ENCODE measurements at places on chromosomes 7 and 10.
A peak's percentile ranks its signal among the peaks of the same experiment; 100 is the strongest.

DNA sequence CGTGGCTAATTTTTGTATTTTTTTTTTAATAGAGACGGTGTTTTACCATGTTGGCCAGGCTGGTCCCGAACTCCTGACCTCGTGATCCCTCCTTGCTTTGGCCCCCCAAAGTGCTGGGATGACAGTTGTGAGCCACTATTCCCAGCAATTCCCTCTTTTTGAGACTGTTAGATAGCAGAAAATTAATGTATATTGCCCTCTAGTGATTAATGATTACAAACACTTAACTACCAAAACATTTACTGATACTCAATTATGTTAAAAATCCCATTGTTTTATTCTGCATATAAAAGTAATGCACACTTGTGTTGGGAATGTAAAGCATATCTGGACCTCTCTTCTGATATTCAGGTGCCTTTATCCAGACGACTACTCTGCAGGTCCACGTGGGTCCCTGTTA lies 41.2 kb upstream of the COBL start:
- no peak for DNase-seq

- no peak for DNase-seq
Measured at GRCh38 chr7:75870557-75871161, 8.2 kb upstream of the RHBDD2 start.

GRCh38 chr7:137619181-137619580 lies 227.6 kb downstream of the DGKI start:
- DNase-seq = no peak

DNA sequence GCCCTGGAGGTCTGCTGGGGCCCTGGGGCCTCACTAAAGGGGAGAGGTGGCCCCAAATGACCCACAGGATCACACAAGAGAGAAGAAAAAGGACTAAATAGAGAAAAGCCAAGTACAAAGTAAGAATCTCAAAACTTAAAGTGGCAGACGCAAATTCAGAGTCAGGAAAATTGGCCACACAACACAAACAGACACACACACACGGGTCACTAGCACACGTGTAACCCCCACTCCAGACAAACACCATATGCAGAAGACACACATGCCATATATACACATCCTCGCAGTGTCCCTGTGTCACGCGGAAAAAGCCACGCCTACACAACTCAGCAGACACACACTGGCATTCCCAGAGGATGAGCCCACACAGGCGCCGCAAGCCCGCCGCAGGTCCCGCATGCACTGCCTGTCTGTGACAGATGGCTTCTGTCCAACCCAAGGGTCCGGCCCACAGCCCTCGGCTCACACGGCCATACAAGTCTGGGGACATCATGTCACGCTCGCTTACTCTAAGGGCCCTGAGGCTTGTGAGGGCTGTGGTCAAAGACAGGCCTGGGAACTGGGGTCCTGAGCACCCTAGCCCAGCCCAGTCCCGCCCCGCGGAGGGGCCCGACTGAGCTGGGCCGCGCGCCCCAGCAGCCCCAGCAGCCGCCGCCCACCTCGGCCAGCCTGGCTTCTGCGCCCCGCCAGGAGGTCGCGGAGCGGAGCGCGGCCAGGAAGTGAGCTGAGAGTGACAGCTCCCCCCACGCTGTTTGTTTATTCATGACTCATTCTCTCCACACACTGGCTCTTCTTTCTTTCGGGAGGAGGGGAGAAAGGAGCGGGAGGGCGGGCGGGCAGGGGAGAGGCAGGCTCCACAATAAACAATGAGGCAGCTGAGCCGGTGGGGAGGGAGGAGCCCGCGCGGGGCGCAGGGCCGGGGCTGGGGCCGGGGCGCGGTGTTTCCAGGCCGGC lies 95.5 kb upstream of the ZMIZ1 start:
- DNase-seq = peak; percentile 41

DNA sequence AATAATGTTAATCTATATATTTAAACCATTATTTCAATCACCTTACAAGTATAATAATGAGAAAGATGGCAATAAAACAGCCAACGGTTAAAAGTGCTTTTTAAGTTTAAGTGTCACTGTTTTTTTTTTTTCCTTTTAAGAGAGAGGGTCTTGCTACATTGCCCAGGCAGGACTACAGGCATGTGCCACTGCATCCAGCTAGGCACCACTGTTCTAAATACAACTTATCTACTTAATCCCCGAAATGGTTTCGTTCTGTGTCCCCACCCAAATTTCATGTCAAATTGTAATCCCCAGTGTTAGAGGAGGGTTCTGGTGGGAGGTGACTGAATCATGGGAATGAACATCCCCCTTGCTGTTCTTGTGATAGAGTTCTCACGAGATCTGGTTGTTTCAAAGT lies 49.7 kb downstream of the TNPO3 start:
- no peak for DNase-seq

DNA sequence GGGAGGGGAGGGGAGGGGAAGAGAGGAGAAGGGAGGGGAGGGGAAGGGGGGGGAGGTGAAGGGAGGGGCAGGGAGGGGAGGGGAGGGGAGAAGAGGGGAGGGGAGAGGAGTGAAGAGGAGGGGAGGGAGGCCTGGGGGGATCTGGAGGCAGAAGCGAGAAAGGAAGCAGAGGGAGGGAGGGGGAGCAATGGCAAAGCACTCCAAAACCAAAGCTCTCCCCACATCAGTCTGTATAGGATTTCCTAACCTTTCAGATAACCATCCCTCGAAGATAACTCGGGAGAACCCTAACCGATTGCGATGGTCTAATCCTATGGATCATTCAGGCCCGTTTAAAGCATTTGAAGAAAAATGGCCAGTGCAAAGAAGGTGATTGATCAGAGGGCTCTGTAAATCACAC lies 19.0 kb downstream of the EBF3 start:
- no peak for DNase-seq

DNA sequence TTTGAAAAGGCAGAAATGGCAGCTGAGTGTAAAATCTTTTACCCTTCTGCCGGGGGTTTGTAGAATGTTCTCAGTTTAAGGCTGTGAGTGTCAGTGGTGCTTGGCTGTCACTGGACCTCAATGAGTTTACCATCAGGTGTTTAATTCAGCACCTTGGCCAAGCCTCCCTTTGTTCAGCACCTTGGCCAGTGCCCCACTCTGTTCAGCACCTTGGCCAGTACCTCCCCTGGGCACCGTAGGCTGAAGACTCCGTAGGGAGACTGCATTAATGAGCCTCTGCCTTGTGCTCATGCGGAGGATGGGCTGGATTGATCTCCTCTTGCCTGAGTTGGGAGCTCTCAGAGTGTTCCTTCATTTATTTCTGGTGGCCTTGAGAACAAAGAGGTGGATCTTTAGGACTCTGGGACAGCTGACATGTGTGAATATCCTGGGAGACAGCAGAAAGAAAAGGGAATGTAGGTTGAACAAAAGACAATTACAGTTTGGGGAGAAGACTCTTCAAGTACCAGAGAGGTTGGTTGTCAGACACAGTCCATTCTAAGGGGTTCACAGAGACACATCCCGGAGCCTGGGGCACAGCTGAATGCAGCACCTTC lies 1.6 kb downstream of the FAM24A start:
- peak; percentile 55 for DNase-seq

GRCh38 chr10:23326544-23327307 lies 17.9 kb downstream of the C10orf67 start:
- no peak for DNase-seq

DNA sequence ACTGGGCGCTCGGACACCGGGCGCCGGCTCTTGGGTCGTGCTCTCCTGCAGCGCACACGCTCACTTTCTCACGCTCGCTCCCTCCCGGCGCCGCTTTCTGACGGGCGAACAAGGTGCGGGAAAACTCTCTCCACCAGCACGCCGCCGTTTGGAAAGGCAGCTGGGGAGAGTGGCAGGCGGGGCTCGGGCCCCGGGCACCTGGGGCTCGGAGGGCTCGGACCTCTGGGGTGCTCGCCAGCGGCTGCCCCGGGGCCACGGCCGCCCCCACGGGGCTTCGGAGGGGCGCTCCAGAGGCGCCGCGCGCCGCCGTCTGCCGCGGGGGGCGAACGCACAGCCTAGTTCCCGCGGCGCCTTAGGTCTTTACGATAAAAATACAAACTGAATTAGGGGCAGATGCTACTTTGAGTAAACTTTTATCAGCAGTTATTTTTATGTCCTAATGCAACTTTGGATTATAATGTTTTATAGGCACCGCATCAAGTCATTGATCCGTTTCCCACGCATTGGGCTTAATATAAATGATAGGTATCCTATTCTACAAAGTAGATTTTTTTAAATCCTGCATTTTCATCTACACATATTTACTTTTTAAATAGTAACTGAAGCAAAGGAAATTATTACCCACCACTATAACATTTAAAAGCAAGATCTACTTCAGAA lies 535 bp upstream of the EPC1 start:
- no peak for DNase-seq

DNA sequence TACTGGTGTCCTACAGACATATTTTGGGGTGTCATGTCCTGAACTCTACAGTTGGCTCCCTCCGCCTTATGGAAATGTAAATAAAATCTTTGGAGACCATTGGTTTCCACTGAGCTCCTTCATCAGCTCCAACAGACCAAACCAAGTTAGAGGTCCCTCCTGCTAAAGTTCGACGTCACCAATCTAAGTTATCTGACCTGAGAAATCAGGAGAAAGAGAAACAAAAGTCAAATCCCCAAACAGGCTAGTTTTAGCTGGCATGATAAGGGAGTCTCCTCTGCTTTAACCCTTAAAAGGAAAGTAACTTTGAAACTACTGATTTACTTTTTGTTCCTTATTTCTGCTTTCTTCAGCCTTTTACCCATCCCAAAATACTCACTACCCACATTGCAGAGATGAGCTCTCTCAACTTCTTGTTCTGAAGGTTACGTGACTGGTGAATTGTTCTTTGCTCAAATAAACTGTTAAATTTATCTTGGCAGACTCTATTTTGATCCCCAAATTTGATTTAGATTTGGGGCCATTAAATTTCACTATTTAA lies 39.9 kb downstream of the AVL9 start:
- no peak for DNase-seq

DNA sequence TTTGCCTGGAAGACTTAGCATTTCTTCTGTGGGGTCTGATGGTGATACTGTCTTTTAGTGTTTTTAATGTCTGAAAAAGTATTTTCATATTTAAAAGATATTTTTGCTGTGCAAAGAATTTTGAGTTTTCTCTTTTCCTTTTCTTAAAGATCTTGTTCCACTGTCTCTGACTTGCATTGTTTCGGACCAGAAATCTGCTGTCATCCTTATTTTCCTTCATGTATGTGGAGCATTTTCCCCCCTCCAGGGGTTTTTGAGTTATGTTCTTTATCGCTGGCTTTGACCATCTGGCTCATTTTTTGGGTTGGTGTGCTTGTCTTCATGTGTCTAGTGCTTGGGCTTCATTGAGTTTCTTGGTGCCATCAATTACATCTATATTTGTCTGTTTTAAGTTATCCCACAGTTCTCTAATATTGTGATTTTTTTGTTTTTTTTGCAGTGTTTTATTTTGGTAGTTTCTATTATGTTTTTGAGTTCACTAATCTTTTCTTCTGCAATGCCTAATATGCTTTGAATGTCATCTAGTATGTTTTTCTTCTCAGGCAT lies 119.9 kb downstream of the MGMT start:
- no peak for DNase-seq

DNA sequence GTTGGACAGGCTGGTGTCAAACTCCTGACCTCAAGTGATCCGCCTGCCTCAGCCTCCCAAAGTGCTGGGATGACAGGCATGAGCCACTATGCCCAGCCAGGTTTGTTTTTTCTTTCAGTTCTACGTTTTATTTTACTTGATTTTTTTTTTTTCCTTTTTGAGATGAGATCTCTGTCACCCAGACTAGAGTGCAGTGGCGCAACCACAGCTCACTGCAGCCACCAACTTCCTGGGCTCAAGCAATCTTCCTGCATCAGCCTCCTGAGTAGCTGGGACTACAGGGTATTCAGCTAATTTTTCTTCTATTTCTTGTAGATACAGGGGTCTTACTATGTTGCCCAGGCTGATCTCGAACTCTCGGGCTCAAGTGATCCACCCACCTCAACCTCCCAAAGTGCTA lies 24.3 kb downstream of the GDI2 start:
- DNase-seq = no peak

GRCh38 chr10:123045961-123046731 lies 37.3 kb downstream of the ACADSB start:
- DNase-seq = no peak

- no peak for DNase-seq
Measured at GRCh38 chr7:29384277-29384676, 179.4 kb upstream of the PRR15 start.

- DNase-seq = no peak
Measured at GRCh38 chr10:85921789-85922188, 444.8 kb downstream of the GRID1 start.

- no peak for DNase-seq
Measured at GRCh38 chr10:97297556-97298222, 5.3 kb upstream of the ARHGAP19 start.

DNA sequence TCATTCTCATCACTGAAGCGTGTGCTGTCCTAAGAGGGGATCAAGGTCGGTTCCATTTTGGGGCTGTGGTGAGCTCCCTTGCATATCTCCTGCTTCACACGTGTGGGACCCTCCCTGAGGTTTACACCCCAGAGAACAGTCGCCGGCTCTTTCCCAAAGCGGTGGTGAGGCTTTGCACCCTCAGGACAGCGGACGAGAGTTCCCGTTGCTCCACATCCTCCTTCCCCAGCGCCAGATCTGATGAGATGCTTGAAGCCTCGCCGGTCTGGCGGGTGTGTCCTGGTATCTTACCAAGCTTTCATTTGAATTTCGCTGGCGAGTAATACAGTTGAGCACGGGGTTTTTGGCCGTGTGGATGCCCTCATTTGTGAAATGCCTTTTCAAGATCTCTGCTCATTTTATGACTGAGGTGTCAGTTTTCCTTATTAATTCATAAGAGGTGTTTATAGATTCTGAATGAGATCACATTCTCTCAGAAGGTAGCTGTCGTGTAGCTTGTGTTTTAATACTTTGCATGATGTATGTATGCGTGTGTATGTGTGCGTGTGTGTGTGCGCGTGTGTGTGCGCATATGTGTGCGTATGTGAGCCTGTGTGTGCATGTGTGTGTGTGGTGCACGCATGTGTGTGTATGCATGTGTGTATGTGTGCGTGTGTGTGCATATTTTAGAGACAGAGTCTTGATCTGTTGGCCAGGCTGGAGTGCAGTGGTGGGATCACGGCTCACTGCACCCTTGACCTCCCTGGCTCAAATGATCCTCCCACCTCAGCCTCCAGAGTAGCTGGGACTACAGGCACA lies 30.7 kb downstream of the ELFN1 start:
- no peak for DNase-seq

- no peak for DNase-seq
Measured at GRCh38 chr7:151742713-151743480, 134.0 kb downstream of the PRKAG2 start.

GRCh38 chr7:66409493-66409892 lies 204.4 kb downstream of the TPST1 start:
- DNase-seq = no peak
